Dermis blood vessel endothelial cell (primary cell): ENCODE measurements at places on chromosomes 6 and 20. TPM values are rescaled to one million over a fixed set of nuclear protein-coding genes. Genes with fewer than 3 reads are reported as not detected.

SIRPB2 gene
- 0.51 and 1.3 TPM in 2 replicates for total RNA-seq

KCNQ2 gene
- total RNA-seq = not detected in 2 replicates

SPATS1 gene
- not detected in 2 replicates for total RNA-seq

PRR18 gene
- total RNA-seq = not detected in 2 replicates

TREM1 gene
- total RNA-seq = not detected in 2 replicates

FLRT3 gene
- 0.51 and 1.3 TPM in 2 replicates for total RNA-seq

MAPK13 gene
- total RNA-seq = 5.6 and 8.9 TPM in 2 replicates

ADGRG6 gene
- 42.2 and 43.4 TPM in 2 replicates for total RNA-seq

XKR7 gene
- total RNA-seq = under 0.01 TPM in 1 of 2 replicates, not detected in the other

SLC26A8 gene
- total RNA-seq = under 0.01 TPM in 1 of 2 replicates, not detected in the other

TCP11 gene
- 0.28 and 0.68 TPM in 2 replicates for total RNA-seq
